ENCODE measurements at places on chromosomes 1 and 21.

GRCh38 chr1:59007429-59007819 lies 223.6 kb upstream of the JUN start:
- no peak for DNase-seq

DNA sequence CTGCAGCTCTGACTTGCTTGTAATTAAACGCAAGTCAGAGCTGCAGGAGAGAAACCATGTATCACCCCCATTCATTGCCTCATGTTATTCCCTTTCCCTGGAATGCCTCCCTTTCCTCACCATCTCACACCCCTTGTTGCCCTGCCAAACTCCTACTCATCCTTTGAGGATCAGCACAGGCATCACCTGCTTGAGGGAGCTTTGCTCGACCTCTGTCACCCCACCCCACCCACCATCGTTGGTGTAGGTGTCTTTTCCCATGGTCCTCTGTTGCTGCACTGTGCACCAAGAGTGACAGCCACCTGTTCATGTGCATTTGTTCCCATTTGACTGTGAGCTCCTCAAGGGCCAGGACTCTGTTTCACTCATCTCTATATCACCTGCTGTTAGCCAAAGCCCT lies 117.2 kb downstream of the PLPP3 start:
- no peak for DNase-seq

- DNase-seq: no peak
Observed at GRCh38 chr1:110523011-110523410, 4.0 kb upstream of the KCNA10 start.

GRCh38 chr1:34976384-34977209 lies 8.6 kb downstream of the TMEM35B start:
- DNase-seq: no peak

DNA sequence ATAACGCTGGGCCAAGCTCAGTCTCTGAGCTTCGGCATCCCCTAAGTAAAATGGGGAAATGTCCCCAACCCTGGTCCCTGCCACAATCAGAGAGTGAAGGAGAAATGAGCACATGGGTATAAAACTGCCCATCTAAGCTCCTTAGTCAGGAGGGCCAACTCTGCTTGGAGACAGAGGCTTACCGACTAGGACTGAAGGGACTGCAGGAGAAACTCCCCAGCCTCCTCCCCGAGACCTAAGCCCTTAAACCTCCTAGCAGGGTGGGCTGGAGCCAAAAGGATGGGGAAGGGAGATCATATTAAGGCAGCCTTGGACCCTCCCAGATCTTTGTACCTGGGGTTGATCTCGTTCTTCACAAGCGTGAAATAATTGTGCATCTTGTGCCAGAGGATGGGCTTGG lies 5.5 kb downstream of the ETNK2 start:
- no peak for DNase-seq

GRCh38 chr1:244802556-244803239 lies 32.8 kb upstream of the COX20 start:
- DNase-seq: no peak

GRCh38 chr1:24253571-24253970 lies 65.6 kb upstream of the GRHL3 start:
- DNase-seq: no peak

GRCh38 chr1:79079770-79080169 lies 73.2 kb upstream of the ADGRL4 start:
- DNase-seq: no peak

DNA sequence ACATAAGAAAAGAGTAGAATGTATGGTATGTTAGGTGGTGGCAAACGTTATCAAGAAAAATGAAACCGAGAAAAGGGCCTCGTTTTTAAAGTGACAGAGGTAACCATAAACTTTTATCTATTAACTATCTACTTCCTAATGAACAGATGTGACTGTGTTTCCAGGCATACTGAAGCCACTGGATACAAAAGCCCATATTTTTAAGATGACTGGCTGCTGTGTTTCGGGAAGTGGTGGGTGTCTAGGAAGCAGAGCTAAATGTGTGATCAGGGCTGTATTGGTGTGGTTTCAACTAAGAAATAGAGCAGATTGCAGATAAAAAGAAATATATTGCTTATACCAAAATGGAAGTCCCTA lies 71.8 kb downstream of the CHRM3 start:
- DNase-seq: no peak

Data from GM13976 (cell line).